ENCODE measurements at places on chromosomes 3 and 15. TPM values are rescaled to one million over a fixed set of nuclear protein-coding genes. Genes with fewer than 3 reads are reported as not detected.

GRCh38 chr3:17877299-17877698, 134.9 kb upstream of the TBC1D5 start:
- no peak for DNase-seq
- no peaks in the 10 kb centered on the region for H3K36me3 ChIP-seq
- H3K27me3 ChIP-seq: no peaks in the 10 kb centered on the region
- H3K4me1 ChIP-seq: no peaks in the 10 kb centered on the region

- H3K27ac ChIP-seq: no peak overlapping the region
- H3K4me1 ChIP-seq: no peaks in the 10 kb centered on the region
Measured at GRCh38 chr15:41304149-41304770, 28.1 kb downstream of the OIP5 start.

DNA sequence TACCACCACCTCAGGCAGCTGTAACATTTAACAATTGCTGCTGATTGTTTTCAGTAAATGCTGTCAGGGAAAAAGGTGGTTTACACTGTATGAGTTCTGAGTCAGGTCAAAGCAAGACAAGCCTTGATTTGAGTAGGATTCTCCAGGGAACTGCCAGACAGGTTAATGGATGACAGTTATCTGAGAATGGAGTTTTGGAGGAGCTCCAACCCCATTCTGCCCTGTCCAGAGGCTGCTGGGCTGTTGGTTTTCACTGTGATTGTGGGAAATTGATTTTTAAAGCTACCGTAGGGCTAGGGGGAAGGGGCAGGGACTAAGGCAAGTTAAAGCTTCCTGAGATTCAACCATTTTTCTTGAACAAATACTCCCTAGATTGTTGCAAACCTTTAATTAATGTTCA, 39.9 kb downstream of the TICRR start:
- H3K27me3 ChIP-seq: no peaks in the 10 kb centered on the region
- no peaks in the 10 kb centered on the region for H3K4me1 ChIP-seq
- H3K4me3 ChIP-seq: no peak overlapping the region
- no peak for DNase-seq

DNA sequence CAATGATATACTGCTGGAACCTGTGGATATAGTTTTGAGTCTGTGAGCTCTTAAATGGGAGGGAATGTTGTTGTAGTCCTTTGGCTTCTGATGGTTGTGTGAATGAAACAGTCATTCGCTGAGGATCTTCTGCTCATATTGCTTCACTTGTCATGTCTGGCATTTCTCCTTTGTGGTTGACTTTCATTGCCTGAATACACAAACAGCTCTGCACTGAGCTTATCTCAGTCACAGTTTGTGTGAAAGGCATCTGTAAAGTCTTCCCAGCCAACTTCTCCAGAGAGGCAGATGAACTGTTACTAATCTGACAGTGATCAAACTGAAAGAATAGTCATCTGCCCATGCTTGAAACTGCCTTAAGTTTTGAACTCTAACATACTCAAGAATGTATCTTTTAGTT, 59.8 kb downstream of the TMED3 start:
- no peak overlapping the region for H3K27ac ChIP-seq
- no peak for DNase-seq
- H3K27me3 ChIP-seq: no peaks in the 10 kb centered on the region
- no peaks in the 10 kb centered on the region for H3K36me3 ChIP-seq

GRCh38 chr3:42667096-42667522, 13.6 kb downstream of the ZBTB47 start:
- H3K4me1 ChIP-seq: peaks cover 8% of the 10 kb centered on the region
- H3K36me3 ChIP-seq: no peaks in the 10 kb centered on the region
- H3K4me3 ChIP-seq: no peak overlapping the region
- H3K27ac ChIP-seq: no peak overlapping the region
- no peaks in the 10 kb centered on the region for H3K27me3 ChIP-seq
- DNase-seq: no peak

- no peak overlapping the region for H3K4me3 ChIP-seq
- H3K27me3 ChIP-seq: no peaks in the 10 kb centered on the region
- no peaks in the 10 kb centered on the region for H3K4me1 ChIP-seq
Measured at GRCh38 chr3:67462187-67462586, 192.2 kb downstream of the SUCLG2 start.

- no peak overlapping the region for H3K4me3 ChIP-seq
- H3K4me1 ChIP-seq: no peaks in the 10 kb centered on the region
- H3K27me3 ChIP-seq: no peaks in the 10 kb centered on the region
- DNase-seq: no peak
- H3K27ac ChIP-seq: no peak overlapping the region
- H3K36me3 ChIP-seq: no peaks in the 10 kb centered on the region
Measured at GRCh38 chr3:97438131-97438530, 326.4 kb upstream of the ARL6 start.

- DNase-seq: no peak
- no peaks in the 10 kb centered on the region for H3K36me3 ChIP-seq
- peaks cover 9% of the 10 kb centered on the region for H3K4me1 ChIP-seq
- no peak overlapping the region for H3K27ac ChIP-seq
Measured at GRCh38 chr3:46062679-46063078, 35.4 kb upstream of the XCR1 start.

DNA sequence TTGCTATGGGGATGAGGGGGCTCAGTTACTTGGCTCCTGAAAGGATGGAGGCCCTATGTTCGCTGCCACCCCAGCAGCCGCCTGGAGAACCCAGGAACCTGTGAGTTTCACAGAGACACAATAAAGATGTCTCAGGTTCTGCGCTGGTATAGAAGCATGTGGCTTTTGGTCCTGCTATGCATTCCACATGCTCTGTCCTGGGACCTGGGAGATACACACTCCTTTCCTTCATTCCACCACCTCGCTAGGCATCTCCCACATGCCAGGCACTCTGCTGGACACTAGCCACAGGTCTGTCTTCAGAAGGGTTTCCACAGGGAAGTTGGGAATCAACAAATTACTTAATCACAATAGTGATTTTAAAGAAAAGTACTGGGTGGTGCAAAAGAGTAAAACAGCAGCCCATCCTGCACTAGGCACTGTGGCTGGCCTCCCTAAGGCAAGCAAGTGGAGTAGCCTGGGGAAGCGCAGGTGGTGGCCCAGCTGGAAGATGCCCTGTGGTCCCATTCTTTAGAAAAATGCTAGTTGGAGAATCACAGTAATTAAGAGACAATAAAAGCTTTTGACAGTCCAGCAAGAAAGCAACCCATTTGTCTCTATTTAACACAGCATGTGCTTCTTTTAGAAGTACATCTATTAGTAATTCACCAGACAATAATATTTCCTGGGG, 408.9 kb upstream of the WNT5A start:
- no peak overlapping the region for H3K4me3 ChIP-seq
- no peak for DNase-seq
- no peaks in the 10 kb centered on the region for H3K36me3 ChIP-seq
- no peaks in the 10 kb centered on the region for H3K27me3 ChIP-seq

DNA sequence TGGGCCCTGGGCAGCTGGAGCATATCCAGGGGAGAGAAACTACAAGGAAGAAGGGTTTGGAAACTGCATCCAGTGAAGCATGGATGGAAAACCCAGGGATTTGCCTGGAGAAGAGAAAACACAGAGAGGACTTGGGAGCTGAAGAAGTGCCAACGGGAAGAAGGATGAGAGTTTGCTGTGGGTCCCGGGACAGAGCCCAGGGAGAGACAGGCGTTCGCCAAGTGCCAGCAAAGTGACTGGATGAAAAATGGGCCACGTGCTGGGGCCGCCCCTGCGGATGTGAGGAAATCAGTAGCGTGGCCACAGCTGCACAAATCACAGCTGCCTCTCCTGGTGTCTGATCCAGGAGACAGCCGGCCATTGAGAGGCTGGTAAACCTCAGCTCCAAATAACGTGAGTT, 70.4 kb downstream of the HES1 start:
- H3K27ac ChIP-seq: no peak overlapping the region
- H3K4me3 ChIP-seq: peak overlapping the region; percentile 10
- peak; percentile 78 for DNase-seq
- peaks cover 8% of the 10 kb centered on the region for H3K27me3 ChIP-seq
- H3K36me3 ChIP-seq: no peaks in the 10 kb centered on the region

DNA sequence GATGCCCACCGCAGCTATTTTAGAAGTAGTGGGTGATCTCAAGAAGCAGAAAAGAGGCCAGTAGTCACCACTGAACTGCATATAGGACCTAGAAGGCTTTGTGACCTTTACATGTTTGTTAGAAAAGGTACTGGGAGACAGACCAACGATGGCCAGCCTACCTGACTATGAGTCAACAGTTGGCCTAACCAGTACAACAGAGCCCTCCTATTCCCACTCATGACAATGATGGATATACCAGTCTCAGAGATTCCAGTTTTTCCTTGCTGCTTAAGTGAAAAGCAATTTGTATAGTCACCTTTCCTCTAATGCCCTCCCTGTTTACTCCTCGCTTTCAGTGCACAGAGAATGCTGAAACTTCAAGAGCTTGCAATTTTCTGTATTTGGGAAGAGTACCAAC, 86.6 kb upstream of the PPIB start:
- no peak overlapping the region for H3K4me3 ChIP-seq
- peaks cover 17% of the 10 kb centered on the region for H3K4me1 ChIP-seq
- no peaks in the 10 kb centered on the region for H3K27me3 ChIP-seq
- DNase-seq: no peak

DNA sequence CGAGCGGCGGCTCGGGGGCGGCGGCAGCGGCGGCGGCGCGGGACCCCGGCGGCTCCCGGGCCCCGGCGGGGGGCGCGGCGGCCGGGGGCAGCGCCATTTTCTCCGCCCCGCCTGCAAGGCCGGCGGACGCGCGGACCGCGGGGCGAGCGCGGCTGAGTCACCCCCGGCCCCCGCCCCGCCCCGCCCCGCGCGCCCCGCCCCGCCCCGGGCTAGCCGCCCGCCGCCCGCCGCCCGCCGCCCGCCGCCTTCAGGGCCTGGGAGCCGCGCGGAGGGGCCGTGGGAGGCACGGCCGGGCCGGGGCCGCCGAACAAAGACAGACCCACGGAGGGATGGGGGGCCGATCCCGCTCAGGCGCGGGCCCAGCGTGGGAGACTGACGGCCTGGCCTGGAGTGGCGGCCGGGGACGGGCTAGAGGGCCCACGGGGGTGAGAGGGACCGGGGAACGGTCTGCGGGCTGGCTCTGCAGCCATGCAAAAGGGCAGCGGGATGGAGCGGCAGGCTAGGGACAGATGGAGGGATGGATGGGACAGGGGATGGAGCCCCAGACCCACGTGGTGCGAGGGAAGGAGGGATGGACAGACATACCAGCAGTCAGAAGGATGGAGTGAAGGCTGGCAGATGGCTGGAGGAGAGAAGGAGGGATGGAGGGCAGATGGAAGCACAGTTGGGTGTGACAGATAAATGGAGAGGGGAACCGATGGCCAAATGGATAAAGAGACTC, at the start of gene EIF4E3:
TSS of gene EIF4E3 (minus strand) at position 132 of the 721 bp plus-strand sequence. CDS start at position 97, 35 bp downstream.
- H3K27me3 ChIP-seq: no peaks in the 10 kb centered on the region
- H3K27ac ChIP-seq: peak within 1 kb of the TSS; percentile 72
- DNase-seq: peak; percentile 77
- H3K36me3 ChIP-seq: no peaks in the 10 kb centered on the region

DNA sequence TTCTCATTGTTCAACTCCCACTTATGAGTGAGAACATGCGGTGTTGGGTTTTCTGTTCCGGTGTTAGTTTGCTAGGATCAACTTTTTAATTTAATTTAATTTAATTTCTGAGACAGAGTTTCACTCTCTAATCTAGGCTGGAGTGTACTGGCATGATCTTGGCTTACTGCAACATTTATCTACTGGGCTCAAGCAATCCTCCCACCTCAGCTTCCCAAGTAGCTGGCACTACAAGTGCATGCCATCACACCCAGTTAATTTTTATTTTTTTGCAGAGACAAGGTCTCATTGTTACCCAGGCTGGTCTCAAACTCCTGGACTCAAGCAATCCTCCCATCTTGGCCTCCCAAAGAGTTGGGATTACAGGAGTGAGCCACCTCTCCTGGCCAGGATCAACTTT, 82.7 kb downstream of the GPR156 start:
- H3K36me3 ChIP-seq: no peaks in the 10 kb centered on the region
- peaks cover 17% of the 10 kb centered on the region for H3K4me1 ChIP-seq
- DNase-seq: no peak
- H3K27me3 ChIP-seq: no peaks in the 10 kb centered on the region
- no peak overlapping the region for H3K4me3 ChIP-seq
- no peak overlapping the region for H3K27ac ChIP-seq

DNA sequence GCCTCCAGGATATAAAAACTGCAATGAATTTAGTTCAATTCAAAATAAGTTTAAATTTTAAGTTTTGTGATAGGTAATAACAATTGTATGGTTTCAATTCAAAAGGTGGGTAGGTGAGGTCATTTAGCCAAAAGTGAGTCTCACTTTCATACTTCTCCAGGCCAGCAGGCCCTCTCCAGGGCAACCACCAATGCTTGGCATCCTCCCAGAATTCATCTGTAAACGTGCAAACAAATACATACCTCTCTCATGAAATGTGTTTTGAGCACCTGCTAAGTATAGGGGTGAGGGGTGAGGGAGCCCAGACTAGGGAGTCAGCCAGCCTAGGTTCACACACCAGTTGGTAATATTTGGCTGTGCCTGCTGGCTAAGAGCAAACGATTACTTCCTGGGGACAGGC, 22.0 kb upstream of the RBSN start:
- H3K36me3 ChIP-seq: no peaks in the 10 kb centered on the region
- no peak overlapping the region for H3K4me3 ChIP-seq
- H3K27ac ChIP-seq: no peak overlapping the region
- no peak for DNase-seq

- H3K27me3 ChIP-seq: no peaks in the 10 kb centered on the region
- H3K4me3 ChIP-seq: no peak overlapping the region
- H3K4me1 ChIP-seq: peaks cover 4% of the 10 kb centered on the region
- H3K36me3 ChIP-seq: no peaks in the 10 kb centered on the region
- no peak overlapping the region for H3K27ac ChIP-seq
Measured at GRCh38 chr3:155807823-155808222, 1.7 kb upstream of the C3orf33 start.

GRCh38 chr3:8503461-8503860, 1.8 kb downstream of the LMCD1 start:
- H3K27ac ChIP-seq: peak overlapping the region; percentile 80
- DNase-seq: no peak
- H3K4me1 ChIP-seq: peaks cover 34% of the 10 kb centered on the region

GRCh38 chr3:187722206-187722612, 19.9 kb upstream of the RTP2 start:
- H3K27me3 ChIP-seq: no peaks in the 10 kb centered on the region
- no peaks in the 10 kb centered on the region for H3K4me1 ChIP-seq
- peaks cover 69% of the 10 kb centered on the region for H3K36me3 ChIP-seq

DNA sequence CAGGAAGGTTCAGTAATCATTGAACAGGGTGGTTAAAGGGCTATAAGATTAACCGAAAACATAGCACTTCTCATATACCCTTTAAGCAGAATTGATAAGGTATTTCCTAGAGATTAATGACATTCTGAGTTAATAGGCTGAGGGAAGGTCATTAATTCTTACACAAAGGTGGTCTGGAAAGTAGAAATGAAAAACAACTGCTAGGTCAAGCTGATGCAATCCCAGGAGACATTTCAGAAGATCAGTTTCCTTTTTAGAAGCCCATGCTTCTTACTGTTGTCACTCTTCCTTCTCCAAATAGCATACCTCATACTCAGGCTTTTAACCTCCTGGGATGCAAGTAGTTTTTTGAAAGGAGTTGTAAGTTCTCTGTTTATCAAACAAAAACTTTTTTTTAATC, 8.8 kb downstream of the FILIP1L start:
- H3K36me3 ChIP-seq: no peaks in the 10 kb centered on the region
- H3K4me1 ChIP-seq: peaks cover 11% of the 10 kb centered on the region
- no peak overlapping the region for H3K27ac ChIP-seq
- no peak overlapping the region for H3K4me3 ChIP-seq
- no peak for DNase-seq
- no peaks in the 10 kb centered on the region for H3K27me3 ChIP-seq

The LSMEM2 gene
- total RNA-seq: not detected

The TMEM45A gene
- 15.9 TPM for total RNA-seq

The RTP3 gene
- not detected for total RNA-seq

The SI gene
- total RNA-seq: not detected

The CCDC80 gene
- total RNA-seq: 60.4 TPM

The SLC12A1 gene
- not detected for total RNA-seq

Measured in upper lobe of right lung (tissue), 1 donor.